ENCODE measurements at places on chromosomes 13 and 19.
A peak's percentile ranks its signal among the peaks of the same experiment; 100 is the strongest.

- no peak for DNase-seq
These were observed 6.0 kb downstream of the TMEM255B start for GRCh38 chr13:113764793-113765563.

DNA sequence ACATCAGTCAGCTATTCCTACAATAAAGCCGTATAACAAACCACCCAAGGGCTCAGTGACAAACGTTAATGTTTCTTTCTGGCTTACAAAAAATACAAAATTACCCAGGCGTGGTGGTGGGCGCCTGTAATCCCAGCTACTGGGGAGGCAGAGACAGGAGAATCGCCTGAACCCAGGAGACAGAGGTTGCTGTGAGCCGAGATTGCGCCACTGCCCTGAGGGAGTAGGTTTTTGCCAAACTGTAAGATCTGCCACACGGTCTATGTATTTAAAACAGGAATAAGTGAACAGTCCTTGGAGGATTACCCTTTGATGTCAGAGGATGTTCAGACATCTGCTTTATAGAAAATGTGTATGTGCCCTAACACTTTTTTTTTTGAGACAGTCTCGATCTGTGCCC, 105.8 kb downstream of the DPF1 start:
- no peak for DNase-seq

GRCh38 chr13:46641274-46642081, 88.5 kb downstream of the LRCH1 start:
- DNase-seq = no peak

DNA sequence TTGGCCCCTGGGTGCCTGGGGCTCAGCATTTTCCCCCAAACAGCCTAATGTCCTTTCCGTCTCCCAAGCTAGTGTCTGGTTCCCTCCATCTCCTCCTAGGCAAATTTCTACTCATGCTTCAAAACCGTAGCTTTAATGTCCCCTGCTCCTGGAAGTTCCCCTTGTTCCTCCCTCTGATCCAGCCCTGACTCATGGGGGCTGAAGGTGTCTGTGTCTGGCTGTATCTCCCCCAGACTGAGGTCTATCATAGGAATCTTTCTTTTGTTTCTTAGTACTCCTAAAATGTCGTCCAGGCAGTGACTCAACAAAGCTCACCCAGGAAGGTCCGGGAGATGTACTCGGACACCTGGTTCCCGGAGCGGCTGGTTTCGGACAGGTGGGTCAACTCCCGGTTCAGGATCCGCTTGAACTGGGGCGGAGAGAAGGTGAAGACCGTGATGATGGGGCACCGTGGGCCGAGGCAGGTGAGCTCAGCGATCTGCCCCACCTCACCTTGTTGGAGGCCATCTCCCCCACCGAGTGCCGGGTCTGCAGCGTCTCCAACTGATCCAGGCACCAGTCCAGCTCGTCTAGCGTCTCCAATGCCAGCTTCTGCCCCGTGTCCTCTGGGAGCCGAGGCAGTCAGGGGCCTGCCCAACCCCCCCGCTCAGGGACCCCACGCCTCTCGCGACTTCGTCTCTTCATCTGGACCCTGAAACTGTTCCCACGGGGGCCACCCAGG, 6.2 kb downstream of the PDE4C start:
- no peak for DNase-seq

DNA sequence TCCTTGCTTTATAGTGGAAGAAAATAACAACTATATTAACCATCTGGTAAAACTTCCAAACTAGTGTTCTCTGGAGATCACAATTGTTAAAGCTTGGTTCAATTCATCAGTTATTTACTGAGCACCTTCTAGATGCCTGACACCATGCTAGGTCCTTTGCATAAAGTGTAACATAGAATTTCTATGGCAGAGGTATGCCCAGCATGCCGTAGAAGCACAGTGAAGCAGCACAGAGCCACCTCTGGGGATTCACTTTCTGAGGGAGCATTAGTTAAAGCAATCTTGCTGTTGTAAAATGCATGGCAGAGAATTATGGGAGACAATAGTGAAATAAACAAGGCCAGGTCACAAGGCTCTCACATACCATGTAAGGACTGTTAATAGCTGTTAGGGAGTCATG, 75.2 kb downstream of the LRRC63 start:
- no peak for DNase-seq

- peak; percentile 70 for DNase-seq
These were observed 44.5 kb upstream of the GTF3A start for GRCh38 chr13:27379694-27380641.

DNA sequence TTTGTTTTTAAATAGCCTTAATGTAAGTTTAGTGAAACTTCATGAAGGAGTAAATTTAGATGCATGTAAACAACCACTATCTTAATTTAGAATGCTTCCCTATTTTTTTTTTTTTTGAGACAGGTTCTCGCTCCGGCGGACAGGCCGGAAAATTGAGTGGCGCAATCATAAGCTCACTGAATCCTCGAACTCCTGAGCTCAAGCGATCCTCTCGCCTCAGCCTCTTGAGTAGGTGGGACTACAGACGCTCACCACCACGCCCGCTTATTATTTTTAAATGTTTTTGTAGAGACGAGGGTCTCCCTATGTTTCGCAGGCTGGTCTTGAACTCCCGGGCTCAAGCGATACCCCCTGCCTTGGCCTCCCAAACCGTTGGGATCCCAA, 1.6 kb downstream of the TEX30 start:
- no peak for DNase-seq

GRCh38 chr19:16516381-16516780, 20.2 kb downstream of the C19orf44 start:
- no peak for DNase-seq

- DNase-seq = no peak
These were observed 96.2 kb downstream of the ZIC5 start for GRCh38 chr13:99875391-99875790.

DNA sequence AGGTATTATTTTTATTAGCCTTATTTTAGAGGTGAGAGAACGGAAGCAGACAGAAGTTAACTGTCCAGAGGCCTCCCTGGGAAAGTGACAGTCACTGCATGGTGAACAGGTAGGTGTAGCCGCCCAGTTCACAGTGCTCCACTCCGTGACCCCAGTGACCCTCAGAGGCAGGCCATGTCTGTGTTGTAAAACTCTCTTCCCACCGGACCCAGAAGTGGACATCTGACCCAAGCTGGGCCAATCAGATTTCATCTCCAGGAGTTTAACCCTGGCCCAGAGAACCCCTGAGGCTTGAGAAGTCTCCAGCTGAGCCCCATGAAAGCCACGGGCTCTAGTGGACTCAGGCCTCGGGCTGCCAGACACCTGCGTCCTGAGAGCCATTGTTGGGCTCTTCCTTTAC, 83.6 kb upstream of the FARP1 start:
- no peak for DNase-seq

DNA sequence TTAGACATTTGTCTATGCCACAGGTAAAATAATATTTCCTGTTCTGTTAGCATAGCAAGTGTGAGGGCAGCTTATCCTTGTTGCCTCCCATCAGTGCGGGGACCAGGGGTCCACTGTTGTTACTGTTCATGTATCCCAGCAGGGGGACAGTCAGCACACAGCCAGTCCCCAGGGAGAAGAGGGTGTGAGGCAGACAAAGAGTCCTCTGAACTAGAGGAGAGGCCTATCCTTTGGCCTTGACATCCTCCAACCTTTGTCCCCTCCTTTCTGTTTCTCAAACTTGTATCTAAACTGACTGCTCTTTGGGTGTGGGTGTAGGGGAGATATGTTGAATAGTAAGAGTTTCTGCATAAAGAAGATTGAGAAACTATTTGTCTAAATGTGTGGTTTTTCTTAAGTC, 2.9 kb upstream of the GPR18 start:
- no peak for DNase-seq

DNA sequence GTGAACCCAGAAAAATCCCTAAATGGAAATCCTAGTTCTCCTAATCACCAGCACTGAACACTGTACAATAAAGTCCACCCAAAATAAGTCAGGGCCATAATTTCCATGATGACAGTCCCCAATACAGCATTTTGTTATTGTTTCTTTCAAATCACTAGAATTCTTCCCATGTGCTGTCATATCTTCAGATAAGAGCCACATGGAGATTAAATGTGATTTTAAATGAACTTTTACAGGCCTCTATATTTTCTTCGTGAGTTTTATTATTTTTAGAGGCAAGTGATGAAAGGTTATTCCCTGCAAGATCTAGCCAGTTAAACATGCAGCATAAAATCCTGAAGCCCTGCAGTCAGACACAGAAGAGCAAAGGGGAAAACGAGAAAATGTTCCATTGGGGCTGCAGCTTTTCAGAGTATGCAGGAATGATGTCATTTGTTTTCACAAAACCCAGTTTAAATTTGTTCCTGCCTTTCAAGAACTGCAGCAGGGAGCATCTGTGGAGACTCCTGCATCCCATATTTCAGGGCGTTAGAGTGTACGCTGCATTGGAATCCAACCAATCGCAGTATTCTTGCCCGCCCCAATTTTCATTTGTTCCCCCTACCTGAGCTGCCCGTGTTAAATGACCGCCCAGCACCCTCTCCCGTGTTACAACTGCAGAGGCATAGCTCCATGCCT, 167.2 kb upstream of the KLF12 start:
- no peak for DNase-seq

- DNase-seq = no peak
These were observed 27.7 kb upstream of the HIF3A start for GRCh38 chr19:46269101-46269500.

DNA sequence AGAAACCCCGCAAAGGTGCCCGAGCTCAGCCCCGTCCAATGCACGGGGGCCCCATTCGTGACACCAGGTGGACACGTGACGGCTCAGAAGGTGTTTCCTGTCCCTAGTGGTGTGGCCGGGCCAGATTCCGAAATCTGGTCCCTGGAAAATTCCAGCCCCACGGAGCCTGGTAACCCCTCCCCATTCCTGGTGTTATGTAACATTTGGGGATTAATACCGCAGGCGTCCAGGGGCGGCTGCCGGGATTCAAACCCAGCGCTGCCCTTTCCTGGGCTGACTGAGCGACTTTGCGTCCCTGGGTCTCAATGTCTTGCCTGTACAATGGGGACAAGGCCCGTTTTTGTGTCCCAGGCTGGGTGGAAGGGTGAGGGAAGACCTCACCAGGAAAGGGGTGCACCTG, 1.0 kb upstream of the PLK5 start:
- DNase-seq = no peak

- DNase-seq = no peak
These were observed 10.1 kb downstream of the TUBB4A start for GRCh38 chr19:6491802-6492592.

- no peak for DNase-seq
These were observed 7.8 kb upstream of the IGSF23 start for GRCh38 chr19:44605547-44605946.

GRCh38 chr13:51488212-51488611, 35.4 kb upstream of the INTS6 start:
- DNase-seq = no peak

GRCh38 chr13:97242755-97243497, 20.8 kb downstream of the MBNL2 start:
- DNase-seq = no peak

DNA sequence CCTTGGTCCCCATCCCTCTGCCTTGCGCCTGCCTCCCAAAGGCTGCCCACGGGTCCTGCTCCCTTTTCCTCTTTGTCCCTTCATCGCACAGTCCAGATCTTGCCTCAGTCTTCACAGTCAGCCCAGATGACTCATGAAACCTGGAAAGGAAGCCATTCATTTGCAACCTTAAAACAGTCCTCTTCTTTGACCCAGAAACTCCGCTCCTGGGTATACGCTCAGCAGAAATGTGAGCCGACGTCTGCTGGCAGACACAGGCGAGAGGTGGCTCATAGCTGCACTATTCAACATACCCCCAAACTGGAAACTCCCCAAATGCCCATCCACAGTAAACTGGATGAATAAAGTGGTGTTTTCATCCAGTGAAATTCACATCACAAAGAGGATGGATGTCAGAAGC, 13.6 kb upstream of the PEPD start:
- DNase-seq = no peak

GRCh38 chr19:43809762-43810696, 7.8 kb upstream of the LYPD5 start:
- no peak for DNase-seq

DNA sequence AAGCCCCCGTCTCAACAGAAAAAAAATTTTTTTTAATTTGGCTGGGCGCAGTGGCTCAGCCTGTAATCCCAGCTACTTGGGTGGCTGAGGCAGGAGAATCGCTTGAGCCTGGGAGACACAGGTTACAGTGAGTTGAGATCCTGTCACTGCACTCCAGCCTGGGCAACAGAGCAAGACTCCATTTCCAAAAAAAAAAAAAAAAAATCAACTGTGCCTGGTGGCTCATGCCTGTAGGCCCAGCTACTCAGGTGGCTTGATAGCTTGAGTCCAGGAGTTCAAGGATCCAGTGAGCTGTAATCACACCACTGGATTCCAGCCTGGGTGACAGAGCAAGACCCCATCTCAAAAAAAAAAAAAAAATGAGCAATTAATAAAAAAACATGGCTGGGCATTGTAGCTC, 1.3 kb upstream of the DOHH start:
- DNase-seq = no peak

GRCh38 chr19:53992815-53993214, 1.4 kb downstream of the CACNG6 start:
- DNase-seq = no peak

GRCh38 chr13:46145950-46146349, 36.0 kb downstream of the LCP1 start:
- no peak for DNase-seq

GRCh38 chr13:59492030-59492636, 671.6 kb downstream of the DIAPH3 start:
- DNase-seq = no peak

- DNase-seq = peak; percentile 22
These were observed 703 bp downstream of the ZNF506 start for GRCh38 chr19:19820774-19821320.

- no peak for DNase-seq
These were observed 896.8 kb downstream of the PCDH17 start for GRCh38 chr13:58528351-58528750.

- DNase-seq = peak; percentile 27
These were observed 997 bp upstream of the SAMD4B start for GRCh38 chr19:39341129-39341718.

DNA sequence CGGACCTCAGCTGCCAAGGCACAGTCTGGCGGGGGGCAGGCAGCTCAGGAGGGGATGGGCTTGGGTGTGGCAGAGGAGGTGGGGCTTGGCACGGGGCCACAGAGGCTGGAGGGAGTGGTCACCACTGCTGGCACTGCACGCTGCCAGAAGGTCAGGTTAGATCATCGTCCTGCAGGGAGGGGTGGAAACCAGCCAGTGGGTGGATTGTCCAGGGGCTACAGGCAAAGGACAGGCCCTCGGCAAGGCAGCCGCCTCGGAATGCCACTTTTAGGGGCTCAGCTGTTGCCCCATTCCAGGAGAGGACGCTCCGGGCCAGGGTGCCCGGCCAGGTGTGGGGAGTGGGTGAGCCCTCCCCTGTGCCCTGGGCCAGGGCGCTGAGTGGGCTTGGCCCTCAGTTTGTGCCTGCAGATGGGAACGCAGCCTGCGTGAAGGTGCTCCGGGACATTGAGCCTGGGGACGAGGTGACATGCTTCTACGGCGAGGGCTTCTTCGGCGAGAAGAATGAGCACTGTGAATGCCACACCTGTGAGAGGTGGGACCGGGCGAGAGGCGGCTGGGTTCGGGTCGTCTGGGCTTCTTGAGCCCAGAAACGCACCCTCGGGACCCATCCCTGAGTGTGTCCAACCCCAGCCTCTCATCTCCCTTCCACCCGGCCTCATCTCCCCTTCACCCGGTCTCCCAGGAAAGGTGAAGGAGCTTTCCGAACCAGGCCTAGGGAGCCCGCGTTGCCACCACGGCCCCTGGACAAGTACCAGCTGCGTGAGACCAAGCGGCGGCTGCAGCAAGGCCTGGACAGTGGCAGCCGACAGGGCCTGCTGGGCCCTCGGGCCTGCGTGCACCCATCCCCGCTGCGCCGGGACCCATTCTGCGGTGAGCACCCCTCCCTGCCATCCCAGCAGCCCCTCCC, 6.4 kb downstream of the KMT5C start:
- DNase-seq = no peak

- peak; percentile 85 for DNase-seq
These were observed at the start of gene ICAM1 for GRCh38 chr19:10270616-10271394. Gene ICAM1, plus strand, starts transcription at chr19:10271120. Its CDS starts 40 bp downstream, at chr19:10271160.

Measured in stimulated activated naive CD8-positive, alpha-beta T cell treated with anti-CD3 and anti-CD28 coated beads, Interleukin-15, Interleukin-2, amounts not matched to agents 100 U/mL and 50 U/mL, for 24 hours (primary cell).